Tongue (tissue), 3 donors: ENCODE measurements at places on chromosomes 3 and 15.

DNA sequence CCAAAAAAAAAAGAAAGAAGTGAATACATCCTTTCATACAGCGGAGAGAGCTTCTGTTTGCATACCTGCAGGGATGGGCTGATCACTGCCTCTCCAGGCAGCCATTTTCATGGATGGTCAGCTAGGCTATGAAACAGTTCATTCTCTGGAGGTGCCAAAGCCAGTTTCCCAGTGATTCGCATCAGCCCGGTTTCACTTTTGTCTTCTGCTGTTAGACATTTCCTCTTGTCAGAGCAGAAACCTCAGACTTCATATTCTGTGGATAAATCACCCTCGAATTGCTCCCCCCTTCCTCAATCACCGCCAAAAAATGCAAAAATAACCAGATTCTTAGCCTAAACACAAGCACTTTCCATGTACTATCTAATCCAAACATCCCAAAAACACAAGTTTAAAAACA is 225.6 kb downstream of the ADAMTS9 start:
- DNase-seq: no peak

DNA sequence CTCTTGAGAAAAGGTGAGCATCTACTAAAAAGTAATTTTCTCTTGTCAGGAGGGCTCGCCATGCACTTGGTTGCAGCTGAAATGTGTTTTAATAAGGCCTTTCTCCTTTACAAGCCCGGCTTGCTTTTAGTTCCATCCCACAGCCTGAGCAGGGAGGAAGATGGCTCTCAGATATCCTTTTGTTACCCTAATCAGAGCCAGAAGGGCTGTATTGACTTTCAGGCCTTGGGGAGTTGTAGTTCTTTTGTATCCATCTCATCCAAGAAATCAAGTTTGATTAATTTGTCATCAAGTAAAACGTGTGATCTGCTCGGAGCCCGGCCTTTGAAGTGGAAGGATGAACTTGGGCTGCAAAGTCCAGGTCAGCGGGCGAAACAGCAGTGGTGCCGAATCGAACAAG is 52.9 kb downstream of the EIF4E3 start:
- no peak for DNase-seq

DNA sequence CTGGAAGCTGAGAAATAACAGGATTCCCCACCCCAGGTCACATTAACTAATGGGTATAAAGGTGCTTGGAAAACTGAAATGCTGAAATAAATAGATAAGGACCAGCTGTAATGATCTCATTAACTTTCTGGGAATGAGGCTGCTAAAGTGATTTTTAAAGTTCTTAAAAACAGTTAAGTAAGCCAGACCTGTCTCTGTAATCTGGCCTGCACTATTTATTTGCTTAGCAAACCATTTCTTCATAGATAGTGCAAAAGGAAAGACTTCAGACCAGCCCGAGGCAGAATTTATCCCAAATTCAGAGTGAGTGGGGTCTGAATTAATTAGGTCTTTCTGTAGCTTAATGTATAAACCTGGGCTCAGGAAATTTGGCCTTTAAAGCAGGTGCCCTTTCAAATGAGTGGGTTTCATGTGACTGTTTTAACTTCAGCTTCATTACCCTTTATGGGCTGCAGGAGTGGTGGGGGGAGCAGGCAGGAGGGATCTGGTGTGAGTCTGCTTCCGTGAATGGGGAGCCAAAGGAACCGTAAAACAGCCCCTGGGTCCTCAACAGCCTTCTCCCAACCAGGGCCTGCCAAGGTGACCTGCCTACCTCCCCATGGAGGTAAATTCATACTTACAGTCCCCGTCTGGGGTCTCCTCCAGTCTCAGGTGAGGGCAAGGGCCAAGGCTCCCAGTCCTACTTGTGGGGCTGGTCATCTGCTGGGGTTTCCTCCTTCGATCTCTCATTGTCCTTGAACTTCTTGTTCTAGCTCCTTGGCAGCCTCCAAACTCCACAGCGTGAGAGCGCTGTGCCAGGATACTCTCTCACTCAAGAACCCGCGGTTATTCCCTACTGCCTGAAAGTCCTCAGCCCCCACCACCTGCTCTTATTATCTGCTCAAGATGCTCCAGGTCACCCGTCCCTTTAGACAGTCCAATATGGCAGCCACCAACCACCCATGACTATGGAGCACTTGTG is 31.2 kb downstream of the MAGEF1 start:
- DNase-seq: no peak

DNA sequence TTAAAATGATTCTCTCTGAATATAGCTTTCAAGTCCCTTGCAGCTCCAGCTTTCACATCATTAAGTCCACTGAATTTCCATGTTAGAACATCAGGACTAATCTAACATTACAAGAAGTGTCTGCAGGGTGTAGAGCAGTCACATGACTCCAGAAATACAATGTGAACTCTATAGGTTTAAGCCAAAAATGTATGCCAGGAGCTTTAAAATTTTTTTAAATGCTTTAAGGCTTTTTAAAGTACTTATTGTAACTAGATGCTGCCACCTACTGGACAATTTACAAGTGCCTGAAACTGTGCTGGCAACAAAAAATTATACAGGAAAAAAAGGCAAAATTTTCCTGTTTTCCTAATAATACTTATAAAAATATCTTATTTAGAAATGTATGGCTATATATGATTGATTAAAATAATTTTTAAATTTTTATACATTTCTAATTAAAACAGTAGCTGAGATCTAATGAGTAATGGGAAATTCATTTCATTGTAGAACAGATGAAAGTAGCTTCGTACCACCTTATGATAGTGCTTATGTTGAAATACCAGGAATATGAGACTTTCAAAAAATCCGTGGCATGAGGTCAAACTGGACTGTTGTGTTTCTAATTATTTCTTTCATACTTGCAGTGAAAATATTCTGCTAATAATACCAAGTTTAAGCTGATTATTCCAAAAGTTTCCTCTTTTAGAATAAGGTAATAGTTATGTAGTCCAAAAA is 25.7 kb downstream of the FSIP1 start:
- DNase-seq: peak; percentile 88

DNA sequence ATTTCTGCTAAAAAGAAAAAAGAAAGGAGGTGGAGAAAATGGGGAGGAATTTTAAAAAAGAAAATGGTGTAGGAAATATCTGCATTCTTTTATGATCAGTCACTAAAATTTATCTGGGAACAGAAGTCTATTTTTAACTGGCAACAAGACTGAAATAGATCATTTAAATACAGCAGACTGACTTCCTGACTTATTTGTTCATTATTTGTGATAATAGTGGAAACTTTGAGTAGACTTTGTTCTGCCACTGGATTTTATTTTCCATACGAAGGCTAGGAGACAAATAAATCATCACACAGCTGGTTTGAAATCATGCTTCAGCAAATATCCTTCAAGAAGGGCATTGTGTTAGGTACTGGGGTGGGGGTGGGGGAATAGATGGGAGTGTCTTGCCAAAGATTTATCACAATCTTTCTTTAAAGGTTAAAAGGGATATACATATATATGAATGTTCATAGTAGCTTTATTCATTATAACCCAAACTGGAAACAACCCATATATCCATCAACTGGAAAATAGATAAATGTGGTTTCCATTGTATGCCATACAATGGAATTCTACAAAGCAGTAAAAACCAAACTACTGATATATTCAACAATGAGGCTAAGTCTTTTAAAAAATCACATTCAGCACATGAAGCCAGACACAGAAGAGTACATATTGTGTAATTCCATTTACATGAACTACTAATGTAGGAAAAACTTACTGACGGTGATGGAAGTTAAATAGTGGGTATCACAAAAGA is 4.7 kb upstream of the CLASP2 start:
- DNase-seq: no peak

GRCh38 chr15:85314633-85315032 is 65.8 kb upstream of the AKAP13 start:
- DNase-seq: no peak

- no peak for DNase-seq
Measured at GRCh38 chr15:79004336-79004735, 59.5 kb upstream of the CTSH start.

DNA sequence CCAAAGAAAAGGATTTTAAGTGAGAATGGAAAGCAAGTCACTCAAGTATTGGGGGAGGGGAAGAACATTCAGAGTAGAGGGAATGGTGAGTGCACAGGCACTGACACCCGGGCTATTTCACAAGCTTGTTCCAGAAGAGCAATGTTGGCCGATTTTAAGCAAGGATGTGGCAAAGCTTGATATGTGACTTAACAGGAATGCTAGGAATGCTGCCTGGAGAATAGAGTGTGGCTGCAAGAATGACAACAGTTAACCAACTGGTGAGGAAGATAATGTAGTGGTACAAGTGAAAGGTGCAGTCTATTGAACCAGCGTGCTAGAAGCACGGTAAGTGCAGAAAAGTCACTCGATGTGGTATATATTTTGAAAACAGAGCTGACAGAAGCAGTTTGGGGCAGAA is 6.2 kb upstream of the CCDC80 start:
- DNase-seq: no peak

- no peak for DNase-seq
Measured at GRCh38 chr15:23438816-23439466, 8.1 kb downstream of the GOLGA6L2 start.

GRCh38 chr3:98772022-98772421 is 8.9 kb downstream of the ST3GAL6 start:
- DNase-seq: no peak

DNA sequence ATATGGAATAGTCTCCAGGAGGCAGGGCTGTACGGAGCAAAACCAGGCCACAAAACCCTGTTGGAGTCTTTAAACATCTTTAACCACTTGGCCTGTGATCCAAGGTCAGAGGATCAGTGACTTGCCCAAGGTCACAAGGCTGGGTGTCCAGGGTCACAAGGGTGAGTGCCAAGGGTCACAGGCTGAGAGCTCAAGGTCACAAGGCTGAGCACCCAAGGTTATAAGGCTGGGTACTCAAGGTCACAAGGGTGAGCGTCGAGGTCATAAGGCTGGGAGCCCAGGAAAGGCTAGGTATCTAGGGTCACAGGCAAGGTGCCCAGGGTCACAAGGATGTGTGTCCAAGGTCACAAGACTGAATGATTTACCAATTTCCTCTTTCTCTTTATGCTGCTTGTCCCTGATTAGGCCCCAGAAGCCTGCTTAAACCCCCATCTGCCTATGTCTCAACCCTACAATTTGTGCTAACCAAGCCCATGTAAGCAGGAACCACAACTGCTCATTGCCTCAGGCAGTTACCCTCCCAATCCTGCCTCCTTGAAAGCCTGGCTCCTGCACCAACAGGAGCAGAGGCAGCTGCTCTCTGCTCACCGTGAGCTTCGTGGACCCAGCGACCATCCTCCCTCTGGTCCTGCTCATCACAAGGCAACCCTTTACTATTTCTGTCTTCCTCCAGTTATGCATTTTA is 51.5 kb downstream of the MGLL start:
- no peak for DNase-seq

- peak; percentile 81 for DNase-seq
Measured at GRCh38 chr3:13452490-13453335, 27.4 kb upstream of the HDAC11 start.

- no peak for DNase-seq
Measured at GRCh38 chr15:34642247-34642646, 58.8 kb upstream of the GOLGA8B start.
